ENCODE measurements at places on chromosomes 3 and 15.

GRCh38 chr15:90441027-90441426, 53.0 kb downstream of the IQGAP1 start:
- DNase-seq = no peak

- no peak for DNase-seq
Observed at GRCh38 chr3:172929451-172929850, 178.9 kb downstream of the ECT2 start.

- DNase-seq = no peak
Observed at GRCh38 chr3:25897019-25897418, 107.1 kb downstream of the OXSM start.

DNA sequence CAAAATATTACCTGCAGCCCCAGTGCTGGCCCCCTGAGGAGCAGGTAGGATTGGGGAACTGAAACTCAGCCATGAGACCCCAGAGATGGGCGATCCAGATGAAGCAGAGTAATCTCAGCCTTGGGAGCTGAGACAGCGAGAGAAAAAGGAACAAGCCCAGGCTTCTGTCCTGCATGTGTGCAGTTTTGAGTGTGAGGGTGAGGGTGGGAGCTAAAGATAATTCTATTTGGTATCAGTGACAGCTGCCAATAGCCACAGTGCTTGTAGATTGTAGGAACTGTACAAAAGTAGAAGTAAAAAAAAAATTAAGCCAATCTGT, 5.9 kb downstream of the ATP8B4 start:
- DNase-seq = no peak

GRCh38 chr15:96264351-96264798, 66.1 kb upstream of the NR2F2 start:
- DNase-seq = no peak

GRCh38 chr3:17894434-17895060, 152.1 kb upstream of the TBC1D5 start:
- no peak for DNase-seq

DNA sequence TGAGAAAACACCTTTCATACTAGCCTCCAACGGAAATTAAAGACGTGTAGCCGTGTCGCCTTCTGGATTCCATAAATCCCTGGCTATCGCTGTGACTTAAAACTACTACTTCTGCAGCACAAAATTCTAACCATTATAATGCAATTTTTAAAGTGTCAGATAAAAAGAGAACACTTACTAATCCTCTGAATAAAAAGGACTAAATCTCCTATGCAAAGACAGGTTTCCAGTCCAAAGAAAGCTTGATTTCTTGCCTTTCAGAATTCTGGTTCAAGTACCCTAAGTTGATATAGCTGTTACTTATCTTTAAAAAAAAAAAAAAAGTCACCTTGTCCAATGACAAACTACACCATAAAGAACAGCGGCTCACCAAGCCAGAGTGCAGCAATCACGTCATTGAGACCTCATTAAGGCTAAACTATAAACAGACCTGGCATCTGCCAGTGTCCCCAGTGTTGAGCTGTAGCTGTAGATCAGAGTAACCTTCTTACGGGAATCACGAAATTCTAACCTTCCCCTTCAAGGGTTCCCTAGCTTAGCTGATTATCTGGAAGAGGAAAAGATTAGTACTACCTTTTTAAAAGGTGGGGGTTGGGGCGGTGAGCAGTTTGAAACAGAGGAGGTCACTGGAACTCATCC, 2.2 kb downstream of the ABCC5 start:
- DNase-seq = no peak

GRCh38 chr15:61057376-61057775, 171.7 kb downstream of the RORA start:
- DNase-seq = no peak

GRCh38 chr3:53079791-53080555, 34.1 kb upstream of the SFMBT1 start:
- no peak for DNase-seq
